Stimulated activated CD8-positive, alpha-beta memory T cell treated with anti-CD3 and anti-CD28 coated beads, Interleukin-12 subunit alpha, Interleukin-12 subunit beta, amount 100 ng/mL, for 1 hour (primary cell): ENCODE measurements at places on chromosomes 11 and 22.

GRCh38 chr11:44851496-44851895 is 99.2 kb downstream of the TP53I11 start:
- DNase-seq: no peak

DNA sequence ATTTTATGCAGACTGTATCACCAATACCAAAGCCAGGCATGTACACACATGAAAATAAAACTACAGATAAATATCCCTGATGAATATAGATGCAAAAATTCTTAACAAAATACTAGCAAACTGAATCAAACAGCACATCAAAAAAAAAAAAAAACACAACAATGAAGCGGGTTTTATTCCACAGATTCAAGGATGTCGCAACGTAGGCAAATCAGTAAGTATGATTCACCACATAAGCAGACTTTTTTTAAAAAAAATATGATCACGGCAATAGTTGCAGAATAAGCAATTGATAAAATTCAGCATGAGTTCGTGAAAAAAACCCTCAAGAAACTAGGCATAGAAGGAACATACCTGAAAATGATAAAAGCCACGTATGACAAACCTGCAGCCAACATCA is 21.3 kb downstream of the OR51F1 start:
- no peak for DNase-seq

GRCh38 chr11:128294671-128295050 is 292.7 kb downstream of the ETS1 start:
- no peak for DNase-seq

DNA sequence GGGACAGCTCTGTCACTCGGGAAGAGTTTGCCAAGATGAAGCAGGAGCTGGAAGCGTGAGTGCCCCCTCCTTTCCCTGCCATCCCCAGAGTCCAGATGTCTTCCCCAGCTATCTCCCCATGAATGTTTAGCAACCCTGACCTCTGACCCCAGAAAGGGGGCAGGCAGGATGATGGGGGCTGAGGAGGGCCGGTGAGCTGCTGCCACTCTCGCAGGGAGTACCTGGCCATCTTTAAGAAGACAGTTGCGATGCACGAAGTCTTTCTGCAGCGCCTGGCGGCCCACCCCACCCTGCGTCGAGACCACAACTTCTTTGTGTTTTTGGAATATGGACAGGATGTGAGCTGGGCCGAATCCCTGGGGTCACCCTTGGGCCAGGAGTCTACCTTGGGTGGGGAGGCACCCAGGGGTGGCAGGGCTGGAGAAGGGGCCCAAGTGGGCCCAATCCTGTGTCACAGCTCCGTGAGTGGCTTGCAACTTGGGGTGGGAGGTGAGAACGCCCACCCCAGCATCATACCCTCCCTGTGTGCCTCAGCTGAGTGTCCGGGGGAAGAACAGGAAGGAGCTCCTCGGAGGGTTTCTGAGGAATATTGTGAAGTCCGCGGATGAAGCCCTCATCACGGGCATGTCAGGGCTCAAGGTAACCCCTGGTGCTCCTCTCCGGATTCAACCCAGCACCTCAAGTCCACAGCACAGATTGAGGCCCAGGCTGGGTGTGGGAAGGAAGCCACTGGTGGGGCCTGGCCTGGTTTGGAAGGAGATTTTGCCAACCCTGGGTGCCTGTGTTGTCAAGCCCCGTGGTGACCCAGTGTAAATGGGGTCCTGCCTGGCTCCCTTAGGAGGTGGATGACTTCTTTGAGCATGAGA is 7.5 kb downstream of the CFL1 start:
- no peak for DNase-seq

GRCh38 chr22:24761888-24762675 is 12.4 kb downstream of the PIWIL3 start:
- no peak for DNase-seq

DNA sequence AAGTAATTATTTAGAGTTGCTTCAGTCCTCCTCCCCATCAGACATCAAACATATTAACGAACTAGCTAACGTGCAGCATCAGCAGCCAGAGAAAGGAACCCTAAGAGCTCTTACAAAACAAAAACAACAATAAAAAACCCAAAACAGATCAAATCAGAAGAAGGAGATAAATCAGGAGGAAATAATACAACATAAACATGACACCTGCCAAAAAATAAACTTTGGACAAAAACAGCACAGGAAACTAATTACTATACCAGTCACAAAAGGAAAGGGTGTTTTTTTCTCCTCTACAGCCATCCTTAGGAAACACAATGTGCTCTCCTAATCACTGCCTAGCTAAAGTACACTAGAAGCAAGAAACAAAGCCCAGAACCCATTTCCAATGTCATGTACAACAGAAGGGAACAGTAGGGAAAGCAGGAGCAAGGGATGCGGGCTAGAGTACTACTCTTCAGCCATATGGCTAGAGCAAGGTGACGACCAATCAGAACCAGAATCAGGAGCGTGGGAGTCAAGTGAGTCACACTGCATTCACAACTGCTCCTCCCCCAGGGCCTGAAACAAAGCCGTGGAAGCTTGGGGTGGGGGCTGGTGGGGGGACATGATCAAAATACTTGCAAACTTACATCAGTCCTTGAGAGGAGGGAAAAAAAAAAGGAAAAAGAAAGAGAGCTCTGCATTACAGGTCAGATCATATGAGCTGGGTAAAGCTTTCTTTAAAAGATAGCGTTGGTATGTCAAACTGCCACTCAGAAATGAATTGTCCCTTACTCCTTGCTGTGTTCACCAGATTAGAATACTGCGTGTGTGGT is 60.4 kb downstream of the LARGE2 start:
- no peak for DNase-seq

DNA sequence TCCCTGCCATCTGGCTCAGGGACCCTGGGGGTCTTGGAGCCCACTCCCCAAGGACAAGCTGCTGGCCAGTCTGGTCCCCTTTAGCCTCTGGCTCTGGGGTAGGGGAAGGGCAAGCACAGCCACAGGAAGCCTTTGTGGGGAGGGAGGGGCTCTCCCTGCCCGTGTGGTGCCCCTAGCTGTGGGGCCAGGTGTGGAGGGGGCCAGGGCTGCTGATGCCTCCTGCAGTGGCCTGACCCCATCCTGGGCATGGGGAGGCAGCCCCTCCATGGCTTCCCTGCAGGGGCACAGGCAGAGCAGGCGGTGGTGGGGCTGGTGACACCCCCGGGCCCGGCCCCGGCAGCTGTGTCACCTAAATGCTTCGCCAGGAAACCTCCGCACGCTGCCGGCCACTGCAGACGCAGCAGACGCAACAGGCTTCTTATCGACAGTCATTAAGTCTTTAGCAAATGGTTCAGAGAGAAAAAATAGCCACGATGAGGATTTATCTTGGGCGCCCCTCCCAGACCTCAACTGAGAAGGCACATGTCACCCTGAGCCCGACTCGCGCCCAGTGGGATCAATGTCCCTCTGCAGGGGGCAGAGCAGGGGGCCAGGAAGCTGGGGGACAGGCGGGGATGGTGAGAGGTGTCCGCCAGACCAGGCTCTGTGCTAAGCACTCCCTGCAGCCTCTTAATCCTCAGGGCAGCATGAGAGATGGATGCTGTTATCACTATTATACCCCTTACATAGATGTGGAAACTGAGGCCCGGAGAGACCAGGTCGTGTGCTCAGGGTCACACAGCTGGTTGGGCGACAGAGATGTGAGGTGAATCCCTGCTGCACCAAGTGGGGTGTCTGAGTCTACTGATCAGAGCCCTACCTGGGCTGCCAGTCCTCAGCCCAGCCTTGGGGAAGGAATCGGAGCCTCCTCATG is 33.9 kb downstream of the FLRT1 start:
- no peak for DNase-seq

GRCh38 chr22:50576070-50576469 is 2.2 kb downstream of the CPT1B start:
- DNase-seq: no peak

DNA sequence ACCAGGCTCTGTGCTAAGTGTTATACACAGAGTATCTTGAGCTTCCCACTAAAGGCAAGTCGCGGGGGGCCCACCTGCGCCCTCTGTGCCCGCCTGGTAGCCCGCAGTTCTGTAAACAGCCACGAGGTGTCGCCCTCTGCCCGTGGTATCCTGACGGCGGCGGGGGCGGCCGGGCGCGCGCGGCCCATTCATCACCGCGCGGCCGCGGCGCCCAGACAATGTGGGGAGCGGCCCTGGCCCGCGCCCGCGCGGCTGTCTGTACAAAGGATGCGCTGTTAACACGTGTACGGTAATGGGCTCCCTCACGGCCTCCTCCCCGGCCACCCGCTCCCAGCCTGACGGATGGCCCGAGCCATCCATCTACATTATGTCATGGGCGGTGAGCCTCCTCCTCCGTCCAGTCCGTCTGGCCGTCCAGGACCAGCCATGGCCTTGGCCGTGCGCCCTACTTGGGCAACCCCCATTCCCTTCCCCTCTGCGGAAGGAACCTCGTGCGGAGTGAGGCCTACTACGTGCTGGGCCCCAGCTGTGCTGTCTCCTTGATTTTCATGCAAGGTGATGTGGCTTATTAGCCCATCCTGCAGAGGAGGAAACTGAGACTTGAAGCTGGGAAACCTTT is 99.4 kb downstream of the MIAT start:
- peak; percentile 8 for DNase-seq

DNA sequence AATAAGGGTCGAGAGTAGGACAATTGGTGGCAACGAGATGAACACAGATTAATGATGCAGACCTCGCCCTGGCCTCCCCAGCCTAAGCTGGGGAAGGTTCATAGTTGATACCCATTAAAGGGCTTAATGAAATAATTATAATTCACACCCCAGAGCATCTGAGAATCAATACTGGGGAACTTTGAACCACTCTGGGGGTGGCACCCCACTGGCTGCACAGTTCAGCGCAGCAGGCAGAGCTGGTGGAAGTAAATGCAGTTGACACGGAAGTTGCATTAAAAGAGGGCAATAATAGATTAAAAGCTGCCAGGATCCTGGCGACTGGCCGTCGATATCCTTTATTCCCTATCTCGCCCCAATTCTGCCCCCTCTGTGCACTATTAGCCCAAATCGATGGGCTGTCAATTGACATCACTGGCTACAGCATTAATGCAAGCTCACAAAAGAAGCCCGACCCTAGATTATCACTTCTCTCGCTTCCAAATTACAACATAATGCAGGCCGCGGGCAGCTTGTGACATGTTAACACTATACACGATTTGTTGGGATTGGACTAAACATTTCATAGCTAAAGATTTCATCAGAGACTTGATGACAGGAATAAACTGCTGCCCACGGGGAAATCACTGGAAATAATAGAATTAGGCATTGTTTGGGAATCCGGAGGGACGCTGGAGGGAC is 14.5 kb downstream of the HSPA8 start:
- no peak for DNase-seq

GRCh38 chr11:76880956-76881355 is 20.2 kb downstream of the ACER3 start:
- DNase-seq: no peak

DNA sequence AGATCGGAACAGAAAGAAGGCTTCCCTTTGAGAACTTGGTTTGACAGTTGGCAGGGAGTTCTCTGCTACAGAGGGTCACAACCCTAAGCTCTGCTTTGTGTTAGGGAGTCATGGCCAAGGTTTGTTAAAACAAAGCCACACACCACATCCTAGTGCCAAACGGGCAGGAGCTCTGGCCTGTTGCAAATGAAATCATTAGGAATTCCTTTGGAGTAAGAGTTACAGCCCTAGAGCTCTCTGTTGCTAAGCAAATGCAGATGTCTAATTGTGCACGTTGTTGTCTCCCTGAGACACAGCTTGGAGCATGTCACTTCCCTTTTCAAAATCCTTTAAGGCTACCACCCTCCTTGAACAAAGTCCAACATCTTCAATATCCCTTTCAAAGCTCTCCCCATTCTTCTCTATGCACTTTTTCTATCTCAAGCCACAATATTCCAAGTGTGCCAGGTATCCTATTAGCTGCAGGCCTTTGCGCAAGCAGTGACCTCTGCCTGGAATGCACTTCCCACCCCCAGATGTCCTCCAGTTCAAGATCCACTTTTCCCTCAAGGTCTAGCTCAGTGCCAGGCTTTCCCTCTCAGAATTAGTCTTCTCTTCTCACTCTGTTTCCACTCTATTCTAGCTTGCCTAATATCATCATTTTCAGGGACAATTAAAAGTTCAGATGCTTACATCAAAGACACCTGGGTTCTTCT is 253.7 kb upstream of the POU2AF2 start:
- DNase-seq: no peak

GRCh38 chr11:86579406-86579731 is 93.0 kb downstream of the ME3 start:
- no peak for DNase-seq

DNA sequence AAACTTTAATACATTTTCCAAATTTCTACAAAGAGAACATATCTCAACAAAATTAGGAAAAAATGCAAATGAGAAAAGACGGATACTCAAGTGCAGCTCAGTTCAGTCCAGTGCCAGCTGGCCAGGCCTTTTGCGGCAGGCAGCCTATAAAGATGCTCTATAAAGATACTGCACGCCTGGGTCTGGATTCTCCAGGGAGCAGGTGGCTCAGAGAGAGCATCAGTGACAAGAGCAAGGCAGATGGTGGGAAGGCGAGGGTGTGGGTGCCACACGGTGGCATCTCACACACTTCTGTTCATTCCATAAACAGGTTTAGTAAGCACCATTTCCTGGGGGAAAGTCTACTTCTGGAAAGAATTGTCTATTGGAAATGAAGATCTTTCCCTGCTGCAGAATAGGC is 18.1 kb upstream of the SCN3B start:
- no peak for DNase-seq

GRCh38 chr11:127259102-127259501 is 258.5 kb upstream of the KIRREL3 start:
- no peak for DNase-seq

GRCh38 chr11:96061730-96062129 is 137.8 kb upstream of the MTMR2 start:
- DNase-seq: no peak

GRCh38 chr11:86571273-86571948 is 101.0 kb downstream of the ME3 start:
- no peak for DNase-seq

- no peak for DNase-seq
Measured at GRCh38 chr22:23302171-23303002, 122.1 kb downstream of the BCR start.

DNA sequence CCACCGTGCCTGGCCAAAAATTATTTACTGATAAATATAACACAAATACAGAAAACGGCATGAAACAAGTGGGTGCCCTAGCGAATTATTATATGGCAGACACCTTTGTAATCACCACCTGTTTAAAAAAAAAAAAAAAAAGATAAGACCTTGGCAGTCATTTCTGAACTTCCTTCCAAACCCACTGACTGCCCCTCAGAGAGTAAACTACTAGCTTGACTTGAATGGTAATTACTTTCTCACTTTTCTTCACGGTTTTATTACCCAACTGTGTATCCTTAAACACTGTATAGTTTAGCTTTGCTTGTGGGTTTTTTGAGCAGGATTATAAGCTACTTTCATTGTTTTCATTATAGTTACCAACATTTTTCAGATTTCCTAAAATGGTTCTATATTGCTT is 23.7 kb downstream of the SFI1 start:
- no peak for DNase-seq

GRCh38 chr11:121656328-121657090 is 203.7 kb upstream of the SORL1-AS1 start:
- DNase-seq: no peak

GRCh38 chr11:45833761-45834160 is 13.5 kb upstream of the CRY2 start:
- DNase-seq: no peak

GRCh38 chr11:72724851-72725723 is 27.1 kb downstream of the ARAP1 start:
- DNase-seq: peak; percentile 74
